Stomach (tissue), 19 donors: ENCODE measurements at places on chromosomes 7 and 10. TPM values are rescaled to one million over a fixed set of nuclear protein-coding genes. Genes with fewer than 3 reads are reported as not detected.

- no peaks in the 10 kb centered on the region for H3K27me3 ChIP-seq
- no peaks in the 10 kb centered on the region for H3K36me3 ChIP-seq
- no peak for DNase-seq
- no peak overlapping the region for H3K27ac ChIP-seq
Observed at GRCh38 chr10:117218654-117219053, 21.4 kb downstream of the KCNK18 start.

Gene NPVF
- not detected for total RNA-seq

- no peaks in the 10 kb centered on the region for H3K4me1 ChIP-seq
- DNase-seq: no peak
- H3K4me3 ChIP-seq: no peak overlapping the region
- H3K36me3 ChIP-seq: no peaks in the 10 kb centered on the region
- H3K27ac ChIP-seq: no peak overlapping the region
Observed at GRCh38 chr7:92963566-92963965, 127.2 kb upstream of the CDK6 start.

DNA sequence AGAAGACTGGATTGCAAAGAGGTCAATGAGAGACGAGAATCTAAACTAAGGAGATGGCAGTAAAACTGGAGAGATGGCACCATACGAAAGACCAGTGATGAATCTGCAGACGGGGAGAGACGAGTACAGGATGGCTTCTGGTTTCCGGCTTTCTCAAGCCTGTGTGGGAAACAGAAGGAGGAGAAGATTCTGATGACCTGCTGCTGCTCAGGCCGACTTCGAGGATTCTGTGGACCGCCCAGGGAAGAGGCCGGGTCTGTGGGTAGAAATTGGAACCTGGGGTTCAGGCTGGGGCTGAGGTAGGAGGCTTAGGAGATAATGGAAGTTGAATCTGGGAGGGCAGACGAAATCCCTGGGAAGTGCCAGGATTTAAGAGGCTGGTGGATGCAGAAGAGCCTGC, 48.6 kb downstream of the PARP12 start:
- H3K4me1 ChIP-seq: no peaks in the 10 kb centered on the region
- no peak overlapping the region for H3K27ac ChIP-seq
- no peak for DNase-seq
- no peak overlapping the region for H3K4me3 ChIP-seq
- H3K27me3 ChIP-seq: no peaks in the 10 kb centered on the region

Gene ZWINT
- 4.5 TPM for total RNA-seq
